ENCODE measurements at places on chromosomes 1 and 21.
A peak's percentile ranks its signal among the peaks of the same experiment; 100 is the strongest.

- DNase-seq = no peak
These were observed 86.4 kb upstream of the C1orf21 start for GRCh38 chr1:184300446-184300845.

DNA sequence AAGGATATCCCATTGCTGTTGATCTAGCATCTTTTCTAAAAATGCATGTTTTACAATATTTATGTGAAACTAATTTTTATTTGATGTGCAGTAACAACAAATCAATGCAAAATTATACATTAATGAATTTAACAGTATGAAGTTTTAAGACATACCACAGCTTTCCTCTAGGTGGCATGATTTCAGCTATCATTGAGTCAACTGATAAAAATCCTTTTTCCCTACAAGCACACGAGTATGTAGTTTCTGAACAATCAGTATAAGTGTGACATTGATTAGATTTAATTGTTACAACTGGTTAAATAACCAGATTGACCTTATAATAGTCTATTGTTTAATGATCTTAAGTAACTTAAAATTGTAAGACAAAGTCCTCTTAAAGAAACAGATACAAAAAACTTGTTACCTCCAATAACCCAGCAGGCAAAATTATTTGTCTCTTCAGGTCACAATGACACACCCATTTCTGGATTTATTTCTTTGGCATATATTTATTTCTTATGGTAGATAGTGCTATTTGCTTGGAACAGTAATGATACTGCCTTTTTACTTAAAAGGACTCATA, 5.8 kb upstream of the TGFB2 start:
- no peak for DNase-seq

- DNase-seq = no peak
These were observed 93.4 kb downstream of the PRDM16 start for GRCh38 chr1:3162322-3162882.

GRCh38 chr1:101284021-101284420, 47.2 kb downstream of the S1PR1 start:
- peak; percentile 53 for DNase-seq

- DNase-seq = no peak
These were observed 114.4 kb downstream of the PIK3R3 start for GRCh38 chr1:46017876-46018503.

DNA sequence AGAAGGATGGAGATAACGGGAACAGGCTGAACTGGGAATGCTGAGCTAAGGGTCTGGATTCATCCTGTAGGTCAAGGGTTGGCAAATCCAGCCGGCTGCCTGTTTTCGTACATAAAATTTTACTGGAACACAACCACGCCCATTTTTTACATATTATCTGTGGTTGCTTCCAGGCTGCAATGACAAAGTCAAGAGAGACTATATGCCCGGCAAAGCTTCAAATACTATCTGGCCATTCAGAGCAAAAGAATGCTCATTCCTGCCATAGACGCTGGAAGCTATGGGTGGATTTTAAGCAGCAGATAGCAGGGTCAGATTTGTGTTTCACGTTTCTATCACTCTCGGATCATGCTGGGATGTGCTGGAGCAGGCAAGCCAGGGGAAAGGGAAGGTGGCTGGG, 137.9 kb upstream of the EDN2 start:
- DNase-seq = no peak

- no peak for DNase-seq
These were observed 52.1 kb upstream of the GPR88 start for GRCh38 chr1:100485855-100486258.

- no peak for DNase-seq
These were observed 39.6 kb downstream of the NUF2 start for GRCh38 chr1:163361123-163361934.

DNA sequence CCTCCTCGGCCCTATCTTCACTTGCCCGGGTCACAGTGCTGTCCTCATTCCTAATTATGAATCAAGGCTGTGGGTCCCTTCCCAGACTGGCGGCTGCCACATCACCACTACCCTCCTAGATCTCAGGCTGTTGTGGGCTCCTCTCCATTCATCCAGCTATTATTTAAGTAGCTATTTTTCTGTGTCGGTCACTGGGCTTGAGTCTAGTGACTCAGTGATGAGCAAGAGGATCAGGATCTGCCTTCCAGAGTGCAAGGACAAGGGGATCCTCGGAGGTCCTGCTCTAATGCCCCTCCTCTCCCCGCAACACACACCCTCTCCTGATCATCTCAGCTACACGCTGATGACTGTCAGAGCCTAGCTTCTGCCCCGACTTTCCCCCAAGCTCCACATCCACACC, 34.1 kb downstream of the CDCP2 start:
- no peak for DNase-seq

- DNase-seq = no peak
These were observed 5.9 kb downstream of the ZDHHC18 start for GRCh38 chr1:26832249-26832960.

GRCh38 chr1:59866462-59866861, 51.7 kb downstream of the HOOK1 start:
- no peak for DNase-seq

DNA sequence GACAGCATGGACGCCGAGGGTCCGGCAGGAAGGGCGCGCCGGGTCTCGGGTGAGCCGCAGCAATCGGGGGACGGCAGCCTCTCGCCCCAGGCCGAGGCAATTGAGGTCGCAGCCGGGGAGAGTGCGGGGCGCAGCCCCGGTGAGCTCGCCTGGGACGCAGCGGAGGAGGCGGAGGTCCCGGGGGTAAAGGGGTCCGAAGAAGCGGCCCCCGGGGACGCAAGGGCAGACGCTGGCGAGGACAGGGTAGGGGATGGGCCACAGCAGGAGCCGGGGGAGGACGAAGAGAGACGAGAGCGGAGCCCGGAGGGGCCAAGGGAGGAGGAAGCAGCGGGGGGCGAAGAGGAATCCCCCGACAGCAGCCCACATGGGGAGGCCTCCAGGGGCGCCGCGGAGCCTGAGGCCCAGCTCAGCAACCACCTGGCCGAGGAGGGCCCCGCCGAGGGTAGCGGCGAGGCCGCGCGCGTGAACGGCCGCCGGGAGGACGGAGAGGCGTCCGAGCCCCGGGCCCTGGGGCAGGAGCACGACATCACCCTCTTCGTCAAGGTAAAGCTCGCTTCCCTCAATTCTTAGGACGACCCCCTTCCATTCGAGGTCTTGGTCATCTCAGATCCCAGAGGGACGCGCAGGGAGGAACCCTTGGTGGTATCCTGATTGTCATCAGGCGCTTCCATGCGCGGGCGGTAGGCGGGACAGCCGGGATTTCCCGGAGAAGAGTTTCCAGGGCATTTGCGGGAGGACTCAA, 1.6 kb downstream of the CLIC6 start:
- no peak for DNase-seq

- DNase-seq = no peak
These were observed 161.4 kb upstream of the GALNT2 start for GRCh38 chr1:229905652-229906051.

- no peak for DNase-seq
These were observed 114.7 kb downstream of the MAP3K21 start for GRCh38 chr1:233442026-233442780.

GRCh38 chr1:226643177-226643576, 94.6 kb downstream of the STUM start:
- no peak for DNase-seq

GRCh38 chr1:109252893-109253802, 3.8 kb downstream of the CELSR2 start:
- no peak for DNase-seq

- no peak for DNase-seq
These were observed 160.8 kb downstream of the HHAT start for GRCh38 chr1:210489491-210489890.

DNA sequence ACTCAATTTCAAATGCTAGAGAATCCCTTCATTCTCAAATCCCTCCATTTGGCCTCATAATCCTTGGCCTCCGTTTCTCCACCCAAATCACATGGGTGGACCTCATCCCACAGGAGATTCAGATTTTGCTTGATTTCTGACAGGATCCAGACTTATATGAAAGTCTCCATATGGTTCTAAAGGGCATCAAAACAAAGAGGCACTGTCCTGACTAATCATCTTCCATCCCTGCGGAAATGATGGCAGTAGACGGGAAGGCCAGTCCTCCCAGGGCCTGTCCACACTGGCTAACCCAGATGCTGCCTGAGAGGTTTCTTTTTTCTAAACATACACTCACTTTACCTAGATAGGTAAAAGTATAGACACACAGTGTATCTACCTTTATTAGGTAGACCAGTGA, 18.8 kb downstream of the ORC1 start:
- no peak for DNase-seq

DNA sequence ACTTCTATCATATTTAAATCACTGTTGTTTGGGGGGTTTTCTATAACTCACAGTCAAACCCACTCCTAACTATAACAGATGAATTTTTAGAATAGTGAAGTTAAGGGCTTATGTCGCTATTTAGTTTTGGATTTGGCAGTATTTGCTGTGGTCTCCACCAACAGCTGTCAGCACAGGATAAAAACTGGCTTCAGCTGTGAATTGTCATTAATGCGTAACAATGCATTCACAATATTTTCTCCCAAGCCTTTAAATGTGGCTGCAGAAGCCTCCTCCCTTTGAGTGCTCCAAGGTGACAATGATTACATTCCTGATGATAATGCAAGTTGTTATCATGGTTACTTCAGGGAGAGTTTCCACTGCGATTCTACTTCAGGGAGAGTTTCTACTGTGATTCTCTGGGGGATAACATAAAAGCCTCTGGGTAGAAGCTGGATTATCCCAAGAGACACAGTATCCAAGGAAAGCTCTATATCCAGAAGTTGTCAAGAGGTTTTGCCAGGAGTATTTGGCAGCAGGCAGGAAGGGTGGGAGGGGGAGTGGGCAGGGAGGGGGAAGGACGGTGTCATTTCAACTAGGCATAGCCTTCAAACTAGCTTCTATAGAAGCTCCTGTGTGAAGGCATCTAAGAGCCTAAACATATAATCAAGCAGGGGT, 14.9 kb upstream of the SMIM12 start:
- DNase-seq = no peak

- DNase-seq = no peak
These were observed 38.3 kb downstream of the PTGFRN start for GRCh38 chr1:116948046-116948445.
